ENCODE measurements at places on chromosomes 2 and 18.

DNA sequence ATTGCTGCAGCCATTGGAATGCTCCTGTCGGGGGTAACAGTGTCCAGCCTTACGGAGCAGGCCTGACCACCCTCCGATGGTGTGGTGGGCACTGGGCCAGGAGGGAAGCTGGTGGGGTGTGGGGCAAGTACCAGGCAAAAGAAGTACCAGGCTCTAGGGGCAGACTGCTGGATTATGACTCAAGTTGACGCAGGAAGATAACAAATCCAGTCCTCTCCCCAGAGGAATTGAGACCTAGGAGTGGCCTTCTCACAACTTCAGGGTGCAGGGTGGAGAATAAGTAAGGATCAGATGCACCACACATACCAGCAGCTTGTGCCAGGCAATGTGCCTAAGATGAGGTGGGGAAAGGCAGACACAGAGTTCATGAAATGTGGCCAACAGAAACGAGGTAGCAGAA is 37.9 kb downstream of the SEMA4F start:
- DNase-seq = no peak

DNA sequence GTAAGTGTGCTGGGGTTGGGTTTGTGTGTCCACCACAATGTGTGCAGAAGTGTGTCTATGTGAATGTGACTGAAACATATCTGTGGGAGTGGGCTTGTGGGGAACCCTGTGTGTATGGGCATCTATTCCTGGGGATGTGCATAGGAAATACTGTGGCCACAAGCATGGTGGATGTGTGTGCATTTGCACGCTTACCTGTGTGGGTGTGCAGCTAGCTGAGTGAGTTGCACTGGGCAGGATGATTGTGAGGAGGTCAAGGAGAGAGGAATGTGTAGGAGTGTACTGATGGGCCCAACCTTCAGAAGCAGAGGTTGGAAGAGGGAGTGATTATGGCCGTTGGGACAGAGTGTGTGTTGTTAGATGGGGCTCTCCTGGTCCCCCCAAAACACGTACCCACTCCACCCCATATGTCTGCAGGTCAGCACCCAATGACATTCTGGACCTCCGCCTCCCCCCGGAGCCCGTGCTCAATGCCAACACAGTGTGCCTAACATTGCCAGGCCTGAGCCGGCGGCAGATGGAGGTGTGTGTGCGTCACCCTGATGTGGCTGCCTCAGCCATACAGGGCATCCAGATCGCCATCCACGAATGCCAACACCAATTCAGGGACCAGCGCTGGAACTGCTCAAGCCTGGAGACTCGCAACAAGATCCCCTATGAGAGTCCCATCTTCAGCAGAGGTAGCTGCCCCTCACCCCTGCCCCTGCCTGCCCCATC is 1.2 kb downstream of the WNT10A start:
- no peak for DNase-seq

GRCh38 chr18:79769698-79770500 is 27.8 kb upstream of the KCNG2 start:
- DNase-seq = no peak

- DNase-seq = no peak
Observed at GRCh38 chr2:239225371-239225851, 175.4 kb downstream of the HDAC4 start.

- no peak for DNase-seq
Observed at GRCh38 chr18:13225261-13225660, 6.7 kb downstream of the LDLRAD4 start.

DNA sequence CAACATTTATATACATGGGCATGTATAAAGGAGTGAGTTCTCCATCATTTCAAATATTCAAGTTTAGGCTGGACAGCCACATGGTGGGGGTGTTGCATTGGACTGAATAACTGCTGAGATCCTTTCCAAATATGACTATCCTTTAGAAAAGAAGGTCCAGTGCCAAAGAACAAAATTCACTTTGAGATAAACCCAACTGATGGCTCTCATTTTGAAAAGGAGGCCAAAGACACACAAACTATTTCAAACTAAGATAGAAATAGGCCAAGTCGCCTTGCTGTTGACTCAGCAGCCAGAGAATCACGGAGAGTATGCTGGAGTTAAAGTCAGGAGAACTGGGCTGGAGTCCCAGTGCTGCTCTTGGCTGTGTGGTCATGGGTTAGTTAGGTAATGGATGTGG is 204.5 kb upstream of the LRATD1 start:
- DNase-seq = no peak

DNA sequence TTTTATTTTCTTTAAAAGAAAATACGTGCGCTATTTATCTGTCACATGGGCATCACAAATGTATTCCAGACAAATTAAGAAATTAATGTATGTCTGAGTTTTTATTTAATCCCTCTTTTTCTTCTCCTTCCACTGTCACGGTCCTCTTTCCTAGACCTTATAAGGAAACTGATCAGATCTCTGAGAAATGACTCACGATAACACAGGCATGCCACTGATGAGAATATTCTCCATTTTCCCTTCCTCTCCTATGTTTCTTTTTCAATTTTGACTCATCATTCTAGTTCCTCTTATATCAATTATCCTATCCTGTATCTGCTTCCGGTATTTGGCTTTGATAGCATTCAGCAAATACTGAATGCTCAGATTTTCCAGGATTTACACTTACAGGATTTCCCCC is 121.8 kb downstream of the DSC3 start:
- no peak for DNase-seq

DNA sequence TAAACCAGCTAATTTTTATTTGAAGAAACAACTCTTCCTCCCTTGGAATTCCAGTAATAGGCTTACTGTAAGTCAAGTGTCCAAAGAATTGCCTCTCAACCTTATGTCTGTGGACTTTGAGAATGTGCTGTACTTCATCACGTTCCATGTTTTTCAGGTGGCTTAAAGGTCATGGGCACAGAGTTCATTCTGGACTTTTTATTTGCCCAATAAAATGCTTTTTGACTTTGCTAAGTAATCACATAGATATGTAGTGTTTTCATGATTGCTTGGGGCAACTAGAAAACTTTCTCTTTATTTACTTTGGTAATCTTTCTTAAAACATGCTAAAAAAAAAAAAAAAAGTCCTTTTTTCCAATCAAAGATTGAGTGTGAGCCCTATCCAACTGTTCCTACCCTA is 10.4 kb upstream of the DNAH7 start:
- no peak for DNase-seq

DNA sequence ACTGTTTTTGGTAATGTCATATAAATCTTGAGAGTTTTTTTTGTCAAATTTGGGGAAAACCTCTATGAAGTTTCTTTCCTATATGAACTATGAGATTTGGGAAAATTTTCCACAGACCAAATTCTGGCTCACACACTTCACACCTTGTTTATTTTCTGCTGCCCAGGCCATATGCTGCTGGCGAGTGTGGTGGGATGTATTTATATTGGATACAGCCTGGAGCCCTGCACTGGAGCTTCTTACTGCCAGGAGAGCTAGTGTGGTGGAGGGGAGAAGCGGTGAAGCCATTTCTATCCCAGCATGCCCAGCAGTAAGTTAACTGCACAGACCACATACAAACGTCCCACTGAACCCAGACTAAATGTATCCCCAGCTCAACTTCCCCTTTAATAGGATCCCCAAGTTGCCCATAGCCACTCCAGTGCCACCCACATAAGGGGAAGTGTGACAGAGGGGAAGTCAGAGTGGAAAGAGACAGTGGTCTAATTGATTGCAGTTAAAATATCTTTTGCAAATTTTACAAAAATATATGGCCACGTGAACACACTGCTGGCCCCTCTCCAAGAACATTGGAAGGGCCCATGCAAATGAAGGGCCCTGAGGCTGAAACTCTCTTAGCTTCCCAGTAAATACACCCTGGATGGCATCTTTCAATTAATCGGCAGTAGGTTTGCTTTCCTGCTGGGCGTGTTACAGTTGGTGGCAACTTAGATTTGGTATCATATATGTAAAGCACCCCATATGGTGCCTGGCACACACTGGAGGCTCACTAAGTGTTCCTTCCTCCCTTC is 146.6 kb upstream of the ITGA6 start:
- DNase-seq = no peak

DNA sequence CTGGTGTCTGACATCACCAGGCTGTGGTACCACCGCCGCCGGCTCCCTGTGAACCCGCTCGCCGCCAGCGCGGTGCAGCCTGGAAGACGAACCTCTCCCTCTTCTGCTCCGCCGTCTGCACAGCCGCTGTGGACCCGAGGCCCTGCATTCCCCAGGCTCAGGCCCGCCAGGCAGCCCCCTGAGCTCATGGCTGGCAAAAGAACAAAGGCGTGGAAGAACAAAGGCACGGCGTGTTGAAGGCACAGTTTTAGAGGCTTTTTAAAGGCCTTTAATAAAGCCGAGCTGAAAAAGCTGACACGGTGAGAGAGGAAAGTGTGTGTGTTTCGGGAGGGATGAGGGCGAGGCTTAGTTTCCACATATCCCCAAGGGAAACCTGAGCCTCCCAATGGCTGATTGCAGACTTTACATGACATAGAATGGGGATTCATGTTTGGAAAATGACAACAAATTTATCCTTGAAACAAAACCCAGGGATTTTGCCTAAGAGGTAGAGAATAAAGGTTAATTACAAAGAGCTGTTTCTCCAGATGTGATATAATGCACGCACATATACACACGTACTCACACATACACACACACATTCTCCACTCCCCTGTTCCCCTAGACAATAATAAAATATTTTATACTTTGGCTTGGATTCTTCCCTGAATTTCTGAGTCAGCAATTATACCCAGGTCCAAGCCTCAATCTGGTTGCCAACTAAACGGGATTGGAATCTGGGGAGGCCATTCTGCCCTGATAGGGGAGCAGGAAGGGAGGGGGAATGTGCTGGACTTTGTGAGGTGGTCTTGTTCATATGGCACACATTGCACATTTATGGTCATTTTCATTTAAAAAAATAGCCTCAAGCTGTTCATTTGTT is 39.7 kb downstream of the RFX8 start:
- no peak for DNase-seq

DNA sequence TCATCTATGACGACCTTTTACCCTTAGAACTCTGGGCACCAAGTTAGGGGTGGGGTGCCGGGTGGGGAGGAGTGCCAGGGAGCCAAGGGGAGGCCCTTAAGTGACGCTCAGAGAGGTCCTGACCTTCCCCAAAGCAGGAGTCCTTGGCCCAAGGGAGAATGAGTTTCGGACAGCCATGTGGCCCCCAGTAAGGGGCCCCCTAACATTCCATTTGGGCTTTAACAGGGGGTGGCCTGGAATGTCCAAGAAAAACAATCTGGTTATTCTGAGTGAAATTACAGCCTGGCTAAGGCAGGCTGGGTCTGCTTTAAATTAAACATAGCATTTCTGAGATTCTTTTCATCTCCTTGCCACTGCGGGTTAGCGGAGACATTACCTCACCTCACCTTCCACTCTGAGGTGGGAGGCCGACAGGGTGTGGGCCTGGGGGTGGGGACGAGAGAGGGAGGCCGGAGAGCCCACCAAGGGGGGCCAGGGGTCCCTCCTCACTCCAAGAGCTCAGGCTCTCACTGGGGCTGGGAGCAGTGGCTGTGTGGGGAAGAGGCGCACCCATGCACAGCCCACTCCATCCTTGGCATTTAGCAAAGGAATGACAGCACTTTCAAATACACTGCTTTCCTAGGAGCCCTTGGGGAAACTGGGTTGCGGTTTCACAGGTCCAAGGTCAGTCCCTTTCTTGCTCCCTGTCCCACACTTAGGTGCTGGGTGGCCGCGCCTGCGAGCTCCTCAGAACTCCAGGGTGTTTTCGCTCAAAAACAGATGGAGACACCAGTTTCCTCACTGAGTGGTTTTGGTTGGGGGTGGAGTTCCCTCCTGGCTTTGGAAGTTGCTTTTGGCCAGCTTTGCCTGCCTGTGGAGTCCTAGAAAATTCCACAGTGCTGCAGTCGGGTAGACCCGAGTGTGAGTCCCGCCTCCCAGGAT is 107.4 kb downstream of the POLR1A start:
- peak; percentile 57 for DNase-seq

- no peak for DNase-seq
Observed at GRCh38 chr2:168182550-168183249, 64.7 kb downstream of the STK39 start.

GRCh38 chr2:197877038-197877437 is 72.6 kb downstream of the PLCL1 start:
- DNase-seq = no peak

DNA sequence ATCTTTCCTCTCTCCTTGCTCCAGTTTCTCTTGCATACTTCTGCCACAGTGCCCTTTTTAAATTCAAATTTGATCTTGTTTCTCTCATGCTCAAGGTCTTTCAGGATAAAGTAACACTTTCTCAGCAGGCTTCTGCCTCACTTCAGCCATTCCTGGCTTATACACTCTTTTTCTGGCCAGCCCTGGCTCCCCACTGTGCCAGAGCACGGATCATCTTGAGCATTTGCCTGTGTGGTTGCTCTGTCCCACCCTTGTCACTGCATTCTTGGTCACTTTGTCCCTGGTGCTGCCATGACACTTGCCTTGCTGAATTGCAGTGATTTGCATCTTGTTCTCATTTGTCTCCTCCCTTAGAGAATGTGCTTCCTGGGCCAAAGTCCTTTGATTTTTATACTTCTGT is 634.3 kb downstream of the TMEM182 start:
- no peak for DNase-seq

DNA sequence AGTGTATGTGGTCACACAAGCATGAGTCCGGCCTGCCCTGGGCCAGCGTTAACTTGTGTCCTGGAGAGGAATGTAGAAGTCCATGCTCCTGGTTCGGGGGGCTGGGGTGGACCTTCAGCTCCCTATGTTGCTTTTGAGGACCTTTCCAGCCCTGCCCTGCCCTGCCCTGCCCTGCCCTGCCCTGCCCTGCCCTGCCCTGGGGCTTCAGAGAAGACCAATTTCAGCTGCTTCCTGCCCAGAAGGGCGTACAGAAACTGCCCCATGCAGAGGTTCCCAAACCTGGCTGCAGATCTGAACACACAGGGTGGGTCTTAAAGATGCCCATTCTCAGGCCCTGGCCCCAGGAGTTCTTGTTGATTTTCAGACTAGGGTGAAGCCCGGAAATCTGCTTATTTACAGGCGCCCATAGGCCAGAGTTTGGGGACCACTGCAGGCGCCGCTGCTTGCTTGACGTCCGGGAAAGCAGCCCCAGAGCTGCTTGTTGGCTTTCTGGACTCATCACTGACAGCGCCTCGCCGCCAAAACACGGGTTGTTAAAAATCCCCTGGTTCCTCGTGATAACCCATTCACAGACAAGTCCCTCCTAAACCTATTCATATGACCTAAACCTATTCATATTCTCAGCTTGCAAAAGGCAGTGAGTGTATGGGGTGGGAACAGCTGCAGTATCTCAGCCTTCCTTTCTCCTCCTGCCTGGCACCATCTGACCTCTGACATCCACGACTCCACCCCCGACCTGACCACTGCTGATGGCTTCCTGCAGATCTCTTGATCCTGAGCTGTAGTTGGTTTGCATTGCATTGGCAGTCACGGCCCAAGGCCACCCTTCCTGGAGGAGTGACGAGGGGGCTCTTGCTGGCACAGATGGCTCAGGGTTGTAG is 198.3 kb downstream of the GLI2 start:
- no peak for DNase-seq

- no peak for DNase-seq
Observed at GRCh38 chr2:55155764-55156281, 76.3 kb downstream of the CLHC1 start.

GRCh38 chr2:208172125-208172524 is 8.7 kb upstream of the CRYGA start:
- no peak for DNase-seq
